Panc1 (cell line): ENCODE measurements at places on chromosomes 1 and 21.

DNA sequence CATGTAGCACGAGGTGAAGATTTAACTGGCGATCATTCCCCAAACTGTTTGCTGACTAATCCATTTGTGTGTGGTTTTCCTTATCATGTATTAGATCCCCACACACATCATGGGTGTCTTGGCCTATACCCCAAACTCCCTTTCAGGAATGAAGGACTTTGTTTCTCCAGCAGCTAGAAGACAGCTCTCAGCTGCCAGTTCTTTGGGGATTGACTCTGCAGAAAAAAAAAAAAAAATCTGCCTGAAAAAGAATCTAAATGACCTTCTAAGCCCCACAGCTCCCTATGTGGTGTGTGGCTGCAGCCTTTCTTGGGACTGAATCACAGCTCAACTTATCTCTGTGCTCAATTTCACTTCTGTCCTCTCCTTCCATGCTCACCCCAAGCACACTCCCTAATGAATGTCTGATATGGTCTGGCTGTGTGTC lies 256.3 kb upstream of the DUSP10 start:
- DNase-seq = no peak

GRCh38 chr1:109639841-109640184 lies 16.1 kb upstream of the GSTM4 start:
- DNase-seq = no peak

- DNase-seq = peak; percentile 4
Measured at GRCh38 chr1:100543640-100544039, 5.7 kb downstream of the GPR88 start.

GRCh38 chr1:42806171-42806570 lies 10.8 kb upstream of the ERMAP start:
- DNase-seq = no peak

GRCh38 chr1:170064821-170065220 lies 9.7 kb downstream of the KIFAP3 start:
- DNase-seq = no peak

DNA sequence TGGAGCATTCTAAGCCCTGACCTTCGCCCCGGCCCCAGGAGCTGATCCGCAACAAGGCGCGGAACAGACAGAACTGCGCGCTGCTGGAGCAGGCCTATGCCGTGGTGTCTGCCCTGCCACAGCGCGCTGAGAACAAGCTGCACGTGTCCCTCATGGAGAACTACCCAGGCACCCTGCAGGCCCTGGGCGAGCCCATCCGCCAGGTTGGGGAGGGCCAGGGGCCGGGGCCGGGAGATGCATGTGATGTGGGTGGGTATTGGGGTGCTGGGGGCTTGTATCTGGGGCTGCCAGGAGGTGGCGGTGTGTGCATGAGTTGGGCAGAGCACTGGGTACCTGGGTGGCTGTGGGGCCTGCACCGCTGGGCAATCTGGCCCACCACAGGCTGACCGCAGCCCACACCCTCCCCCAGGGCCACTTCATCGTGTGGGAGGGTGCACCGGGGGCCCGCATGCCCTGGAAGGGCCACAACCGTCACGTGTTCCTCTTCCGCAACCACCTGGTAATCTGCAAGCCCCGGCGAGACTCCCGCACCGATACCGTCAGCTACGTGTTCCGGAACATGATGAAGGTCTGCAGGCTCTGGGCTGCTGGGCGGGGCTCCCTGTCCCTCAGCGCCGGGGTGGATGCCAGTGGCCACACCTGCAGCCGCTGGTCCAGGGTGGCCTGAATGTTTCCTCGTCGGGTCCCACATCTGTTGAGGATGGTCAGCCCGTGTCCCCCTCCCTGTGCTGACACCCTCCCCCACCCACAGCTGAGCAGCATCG lies 65.8 kb downstream of the TRIM11 start:
- no peak for DNase-seq

GRCh38 chr1:182391028-182391361 lies 595 bp downstream of the GLUL start:
- no peak for DNase-seq

- no peak for DNase-seq
Measured at GRCh38 chr1:159140474-159140873, 30.9 kb upstream of the CADM3 start.

GRCh38 chr1:59657873-59658465 lies 156.8 kb upstream of the HOOK1 start:
- DNase-seq = no peak

DNA sequence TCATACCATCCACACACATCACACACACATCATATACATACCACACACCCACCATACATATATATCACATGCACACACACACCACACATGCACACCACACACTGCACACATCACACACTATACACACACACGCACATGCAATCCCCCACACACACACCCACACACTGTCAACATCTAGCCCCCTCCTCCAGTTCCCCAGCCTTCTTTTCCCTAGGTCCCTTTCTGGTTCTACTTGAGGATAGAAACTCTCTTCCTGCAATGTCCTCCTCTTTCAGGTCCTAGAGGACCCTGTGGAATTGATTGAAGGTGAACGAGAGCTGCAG lies 4.3 kb downstream of the CASQ1 start:
- DNase-seq = no peak

GRCh38 chr1:229031481-229032341 lies 239.2 kb upstream of the RAB4A start:
- DNase-seq = no peak

GRCh38 chr1:156508205-156508954 lies 7.8 kb upstream of the MEF2D start:
- DNase-seq = no peak

GRCh38 chr21:32233055-32233546 lies 45.7 kb downstream of the MIS18A start:
- DNase-seq = no peak

- no peak for DNase-seq
Measured at GRCh38 chr1:62362061-62362917, 43.1 kb upstream of the KANK4 start.

DNA sequence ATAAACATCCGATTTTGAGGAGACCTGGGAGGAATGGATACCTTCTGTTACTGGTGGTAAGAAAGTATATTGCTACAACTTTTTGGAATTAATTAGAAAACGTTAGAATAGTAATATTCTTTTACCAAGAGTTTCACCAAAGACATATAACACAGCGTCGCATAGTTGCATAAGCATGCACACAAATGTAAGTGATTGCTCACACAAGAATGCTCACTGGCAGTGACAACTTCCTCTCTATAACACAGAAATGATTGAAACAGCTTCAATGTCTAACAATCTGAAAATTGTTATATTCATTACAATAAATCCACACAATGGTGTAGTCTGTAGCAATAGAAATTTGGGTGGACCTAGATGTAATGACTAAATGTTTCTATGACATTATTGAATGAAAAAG lies 998.6 kb downstream of the TTLL7 start:
- DNase-seq = no peak

DNA sequence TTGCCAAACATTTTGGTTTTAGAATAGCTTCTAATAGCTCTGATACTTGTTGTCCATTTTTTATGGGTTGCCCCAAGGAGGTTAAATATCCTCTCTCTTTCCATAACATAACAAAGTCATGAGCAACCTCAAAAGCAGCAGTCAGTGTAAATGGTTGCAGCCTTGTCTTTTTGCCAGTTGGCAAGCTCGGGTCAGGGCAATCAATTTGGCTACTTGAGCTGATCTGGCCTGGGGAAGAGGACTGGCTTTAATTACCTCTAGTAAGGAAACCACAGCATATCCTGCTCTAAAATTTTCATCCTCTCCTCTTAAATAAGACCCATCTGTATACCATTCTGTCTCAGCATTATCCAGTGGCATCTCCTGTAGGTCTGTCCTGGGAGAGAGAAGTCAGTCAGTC lies 21.2 kb upstream of the FMO4 start:
- DNase-seq = no peak

DNA sequence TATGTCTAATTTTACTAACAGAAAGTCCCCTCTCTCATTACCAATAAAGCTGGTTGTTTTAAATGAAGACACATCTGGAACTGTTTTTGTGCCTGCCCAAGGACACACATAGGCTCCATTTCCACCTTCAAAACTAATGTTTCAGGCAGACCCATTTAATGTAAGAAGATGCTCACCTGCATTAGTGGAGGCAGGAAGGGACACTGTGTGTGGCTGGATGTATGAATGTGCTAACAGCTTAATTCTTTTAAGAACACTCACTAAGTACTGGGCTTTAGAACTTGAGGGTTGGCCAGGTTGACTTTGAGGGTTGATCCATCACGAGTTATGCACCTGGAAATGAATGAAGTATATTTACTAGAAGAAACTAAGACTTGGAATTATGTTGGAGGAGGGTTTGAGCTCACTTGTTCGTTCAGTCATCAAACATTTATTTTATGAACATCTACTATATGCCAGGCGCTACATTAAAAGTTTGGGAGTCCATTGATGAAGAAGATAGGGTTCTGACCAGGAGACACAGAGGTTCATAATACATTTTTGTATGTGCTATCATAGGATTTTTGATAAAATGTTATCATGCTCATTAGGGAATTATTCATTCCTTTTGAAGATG lies 5.4 kb downstream of the JUN start:
- DNase-seq = no peak

GRCh38 chr21:42285569-42286245 lies 29.5 kb downstream of the TFF3 start:
- DNase-seq = no peak

DNA sequence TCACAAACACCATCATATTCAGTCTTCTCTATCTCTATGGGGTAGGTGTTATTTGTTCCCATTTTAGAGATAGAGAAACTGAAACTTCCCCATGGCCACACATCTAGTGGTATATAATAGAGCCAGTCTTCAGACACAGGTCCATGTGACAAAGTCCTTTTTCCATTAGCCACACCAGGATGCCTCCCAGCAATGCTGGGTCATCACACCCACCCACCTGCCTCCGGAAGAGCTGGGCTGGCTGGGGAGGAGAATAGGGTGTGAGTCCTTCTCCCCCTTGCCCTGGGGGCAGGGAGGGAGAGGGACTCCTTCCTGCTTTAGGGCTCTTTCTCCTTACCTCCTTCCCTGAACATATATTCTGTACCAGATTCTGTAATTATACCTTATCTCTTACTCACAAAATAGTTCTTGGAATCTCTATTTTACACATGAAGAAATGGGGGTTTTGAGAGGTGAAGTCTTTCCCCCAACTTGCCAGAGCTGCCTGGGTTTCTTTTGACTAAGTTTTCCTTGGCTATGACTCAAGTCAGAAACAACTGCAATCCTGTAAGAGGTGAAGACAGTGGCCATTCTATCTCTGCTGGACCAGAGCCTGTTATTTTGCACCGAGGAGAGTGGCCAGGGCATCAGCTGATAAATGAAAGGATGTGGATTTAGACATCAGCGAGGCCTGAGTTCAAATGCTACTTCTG lies 30.0 kb downstream of the SOX13 start:
- no peak for DNase-seq

- no peak for DNase-seq
Measured at GRCh38 chr1:20526267-20526666, 18.3 kb upstream of the MUL1 start.

- DNase-seq = no peak
Measured at GRCh38 chr1:243568793-243569192, 281.2 kb downstream of the AKT3 start.

GRCh38 chr1:216721863-216722262 lies 1.4 kb downstream of the ESRRG start:
- no peak for DNase-seq

DNA sequence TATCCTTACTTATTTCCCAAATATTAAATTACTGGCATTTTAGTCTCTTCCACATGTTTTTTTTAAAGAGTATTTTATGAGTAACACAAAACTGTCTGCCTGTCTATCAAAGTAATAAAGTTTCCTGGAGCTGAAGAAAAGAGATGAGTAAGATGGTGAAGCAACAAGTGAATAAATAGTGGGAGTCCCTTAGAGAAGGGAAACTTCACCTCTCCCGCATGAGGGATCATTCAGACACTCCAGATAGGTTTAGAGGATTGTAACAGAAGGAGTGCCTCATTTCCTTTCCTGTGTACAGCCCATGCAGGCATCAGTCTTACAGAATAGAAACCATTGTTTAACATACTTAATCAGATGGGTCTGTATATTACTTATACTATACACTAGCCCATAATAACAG lies 205.7 kb downstream of the USP25 start:
- no peak for DNase-seq

DNA sequence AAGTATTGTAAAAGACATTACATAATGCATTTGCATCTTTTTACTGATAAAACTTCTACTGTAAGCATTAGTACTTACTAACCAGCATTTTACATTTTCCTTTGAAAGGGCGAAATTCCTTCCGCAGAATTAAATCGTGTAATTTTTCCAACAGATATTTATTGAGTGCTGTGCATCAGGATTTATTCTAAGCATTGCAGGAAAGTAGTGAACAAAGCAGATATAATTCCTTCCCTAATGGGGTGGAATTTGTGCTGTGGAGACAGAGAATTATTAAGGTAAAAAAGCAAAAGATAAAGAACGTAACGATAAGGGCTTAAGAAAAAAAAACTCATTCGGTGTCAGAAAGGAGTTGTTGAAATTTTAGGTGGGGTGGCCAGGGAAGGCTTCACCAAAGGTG lies 7.6 kb upstream of the ETS2 start:
- no peak for DNase-seq

- no peak for DNase-seq
Measured at GRCh38 chr1:153485863-153486262, 25.4 kb upstream of the S100A7 start.

- peak; percentile 35 for DNase-seq
Measured at GRCh38 chr21:17611414-17612022, 1.2 kb downstream of the BTG3 start.

GRCh38 chr1:41875487-41875886 lies 43.2 kb downstream of the HIVEP3 start:
- no peak for DNase-seq

- no peak for DNase-seq
Measured at GRCh38 chr21:27564684-27565301, 597.9 kb upstream of the ADAMTS5 start.

- DNase-seq = no peak
Measured at GRCh38 chr21:15063814-15064575, 805 bp downstream of the NRIP1 start.

- no peak for DNase-seq
Measured at GRCh38 chr1:173742203-173742886, 27.6 kb downstream of the KLHL20 start.

DNA sequence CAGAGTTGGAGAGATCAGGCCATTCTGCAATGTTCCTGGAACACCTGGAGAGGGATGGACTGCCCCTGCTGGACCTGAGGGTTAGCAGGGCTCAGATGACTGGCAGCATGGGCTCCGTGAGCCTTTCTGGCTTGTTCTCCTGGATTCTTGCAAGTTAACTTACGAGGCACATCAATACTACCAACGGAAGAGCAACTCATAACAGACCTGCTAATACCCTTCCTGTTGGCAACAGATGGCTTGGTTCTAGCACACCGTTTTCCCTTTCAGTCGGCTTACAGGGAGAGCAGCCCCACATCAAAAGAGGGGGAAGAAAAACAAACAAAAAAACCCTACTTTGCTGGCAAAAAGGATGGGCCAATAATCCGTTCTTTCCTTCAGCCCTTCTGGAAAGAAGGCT lies 47.9 kb downstream of the SLC66A1 start:
- DNase-seq = no peak

GRCh38 chr1:181131255-181131941 lies 42.9 kb downstream of the IER5 start:
- no peak for DNase-seq

- no peak for DNase-seq
Measured at GRCh38 chr21:35212393-35213127, 163.5 kb upstream of the RUNX1 start.

GRCh38 chr21:39397646-39398385 lies 47.8 kb downstream of the LCA5L start:
- no peak for DNase-seq

GRCh38 chr21:42993051-42993712 lies 18.8 kb downstream of the PKNOX1 start:
- DNase-seq = no peak

- DNase-seq = no peak
Measured at GRCh38 chr1:41492341-41492848, 7.9 kb upstream of the EDN2 start.
